ENCODE measurements at places on chromosomes 3 and 15. TPM values are rescaled to one million over a fixed set of nuclear protein-coding genes. Genes with fewer than 3 reads are reported as not detected.

The ANKUB1 gene
- total RNA-seq: not detected

The TMEM212 gene
- not detected for total RNA-seq

The ERICH6 gene
- total RNA-seq: not detected

The FANCD2OS gene
- total RNA-seq: not detected

The GOLGA8K gene
- total RNA-seq: not detected

The GOLGA8H gene
- not detected for total RNA-seq

The SNX22 gene
- not detected for total RNA-seq

The CLRN1 gene
- total RNA-seq: not detected

The HMG20A gene
- 35.6 TPM for total RNA-seq

The GUCA1C gene
- total RNA-seq: not detected

The GPR149 gene
- total RNA-seq: not detected

The KIF7 gene
- total RNA-seq: 4.2 TPM

The AADACL2 gene
- not detected for total RNA-seq

The COLQ gene
- 2.9 TPM for total RNA-seq

The HRG gene
- not detected for total RNA-seq

The POLQ gene
- 13.6 TPM for total RNA-seq

The SPINK8 gene
- not detected for total RNA-seq

The SCAMP5 gene
- 10.3 TPM for total RNA-seq

The CLDN18 gene
- not detected for total RNA-seq

The PDZRN3 gene
- total RNA-seq: 35.8 TPM

The SOX14 gene
- total RNA-seq: not detected

The RTP1 gene
- total RNA-seq: not detected

The NCEH1 gene
- 5.1 TPM for total RNA-seq

The ITIH1 gene
- total RNA-seq: not detected

The TIMP4 gene
- 0.33 TPM for total RNA-seq
